Stimulated activated CD8-positive, alpha-beta memory T cell treated with anti-CD3 and anti-CD28 coated beads, Interleukin-7, amount 100 ng/mL, for 24 hours (primary cell): ENCODE measurements at places on chromosomes 5 and 9.
A peak's percentile ranks its signal among the peaks of the same experiment; 100 is the strongest.

DNA sequence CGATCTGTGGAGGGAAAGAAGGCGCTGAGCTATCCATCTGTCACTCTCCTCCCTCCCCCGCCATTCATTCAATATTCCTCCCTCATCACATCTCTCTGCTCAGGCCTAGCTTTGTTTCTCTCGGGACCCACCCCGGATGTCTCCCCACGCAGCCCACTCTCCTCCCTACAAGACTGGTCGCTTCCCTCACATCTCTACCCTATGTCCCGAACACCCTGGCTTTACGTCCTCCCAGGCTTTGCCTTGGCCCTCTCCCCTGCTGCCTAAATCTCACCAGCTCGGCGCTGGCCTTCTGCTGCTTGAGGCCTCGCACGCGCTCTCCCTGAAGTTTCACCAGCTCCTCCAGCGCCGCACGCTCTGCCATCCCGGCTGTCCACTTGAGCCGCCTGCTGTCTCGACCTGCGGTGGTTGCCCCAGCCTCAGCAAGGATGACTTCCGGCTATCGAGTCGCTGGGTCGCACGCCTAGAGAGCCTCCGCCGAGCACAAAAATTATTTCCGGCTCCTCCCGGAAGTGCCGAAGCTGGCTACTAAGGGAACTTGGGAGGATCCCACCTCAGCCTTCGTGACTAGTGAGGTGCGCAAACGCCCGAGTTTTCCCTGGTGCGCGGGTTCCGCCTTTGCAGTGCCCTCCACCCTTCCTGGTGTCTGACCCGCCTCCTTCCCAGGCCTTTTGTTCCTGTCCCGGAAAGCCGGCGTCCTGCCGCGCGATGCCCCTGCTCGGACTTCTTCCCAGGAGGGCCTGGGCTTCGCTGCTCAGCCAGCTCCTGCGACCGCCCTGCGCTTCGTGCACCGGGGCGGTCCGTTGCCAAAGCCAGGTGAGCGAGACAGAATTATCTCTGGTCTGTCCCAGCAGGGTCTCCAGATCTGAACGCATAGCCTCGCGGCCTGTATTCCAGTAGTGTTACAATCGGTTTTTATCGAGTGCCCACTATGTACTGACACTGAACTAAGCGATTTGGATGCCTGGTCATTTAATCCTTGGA is at the start of the genes HARS1 and HARS2:
Gene HARS1, minus strand, starts transcription at position 430 of the 984 bp plus-strand sequence. Its CDS starts 66 bp downstream, at position 364.
Gene HARS2, plus strand, starts transcription at position 515 of the 984 bp plus-strand sequence. Its CDS starts 194 bp downstream, at position 709.
- DNase-seq, result peak; percentile 68

DNA sequence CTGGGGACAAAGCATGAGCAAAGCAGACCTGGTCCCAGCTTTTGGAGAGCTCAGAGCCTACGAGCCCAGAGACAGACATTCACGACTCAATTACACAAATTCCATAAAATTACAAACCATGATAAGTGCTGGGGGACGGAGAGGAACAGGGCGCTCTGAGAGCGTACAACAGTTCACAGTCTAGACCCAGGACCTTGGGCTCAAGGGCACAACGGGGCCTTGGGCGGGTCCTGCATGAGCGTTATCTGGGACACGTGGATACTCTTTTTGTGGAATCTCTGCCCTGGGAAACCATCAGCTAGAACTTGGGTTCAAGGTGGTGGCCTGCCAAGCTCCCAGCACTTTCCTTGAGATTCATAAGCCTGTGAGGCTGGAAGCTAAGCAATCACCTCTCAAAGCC is 9.4 kb upstream of the ANXA6 start:
- DNase-seq, result no peak

- no peak for DNase-seq
Measured at GRCh38 chr5:7078901-7079300, 317.0 kb upstream of the ADCY2 start.

- no peak for DNase-seq
Measured at GRCh38 chr9:127128341-127129072, 6.1 kb upstream of the ANGPTL2 start.

DNA sequence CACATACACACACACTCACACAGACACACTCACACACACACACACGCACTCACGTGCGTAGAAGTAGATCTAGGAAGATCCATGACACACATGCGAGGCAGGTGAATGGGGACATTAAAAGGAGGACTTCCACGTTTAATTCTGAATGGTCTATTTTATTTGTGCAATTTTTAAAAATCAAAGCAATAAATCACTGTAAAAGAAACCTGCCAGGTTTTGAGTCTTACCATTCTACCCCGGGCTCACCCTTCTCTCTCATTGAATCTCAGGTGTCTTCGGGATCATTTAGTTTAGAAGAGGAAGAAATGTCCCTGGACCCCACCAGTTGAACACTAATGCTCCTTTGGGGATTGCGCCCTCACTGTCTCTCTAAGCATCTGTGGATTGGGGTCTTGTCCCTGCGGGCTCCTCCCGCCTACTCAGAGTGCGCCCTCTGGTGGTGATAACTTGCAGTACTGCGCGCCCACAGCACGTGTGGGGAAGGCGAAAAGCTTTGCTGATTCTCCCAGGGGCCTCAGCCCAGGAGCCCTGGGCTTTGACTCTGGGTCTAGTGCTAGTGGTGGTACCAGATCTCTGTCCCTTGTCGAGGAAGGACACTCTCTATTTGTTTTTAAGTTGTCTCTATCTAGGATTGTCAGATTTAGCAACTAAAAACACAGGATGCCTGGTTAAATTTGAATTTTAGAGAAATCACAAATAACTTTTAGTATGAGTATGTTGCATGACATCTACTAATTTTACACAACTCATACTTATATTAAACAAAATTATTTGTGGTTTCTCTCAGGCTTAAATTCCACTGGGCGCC is 34.8 kb downstream of the BOD1 start:
- DNase-seq, result no peak

GRCh38 chr5:173248481-173248880 is 13.5 kb upstream of the NKX2-5 start:
- no peak for DNase-seq

DNA sequence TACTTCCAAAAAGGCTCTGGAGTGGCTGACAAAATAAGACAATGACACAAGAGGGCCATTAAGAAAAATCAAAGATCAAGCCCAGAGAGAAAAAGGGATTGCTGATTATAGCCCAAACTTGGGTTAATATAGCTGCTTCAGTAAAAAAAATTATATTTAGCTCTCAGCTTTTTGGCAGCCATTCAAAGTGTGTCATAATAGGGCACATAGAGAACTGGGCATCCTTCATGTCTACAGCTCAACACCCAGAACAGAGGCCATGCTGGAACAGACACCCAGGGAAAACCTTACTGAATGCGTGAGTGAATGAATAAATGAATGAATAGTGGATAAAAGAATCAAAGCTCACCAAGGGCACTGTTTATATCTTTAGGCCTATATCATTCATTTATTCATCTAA is 110.1 kb downstream of the SLIT3 start:
- no peak for DNase-seq

DNA sequence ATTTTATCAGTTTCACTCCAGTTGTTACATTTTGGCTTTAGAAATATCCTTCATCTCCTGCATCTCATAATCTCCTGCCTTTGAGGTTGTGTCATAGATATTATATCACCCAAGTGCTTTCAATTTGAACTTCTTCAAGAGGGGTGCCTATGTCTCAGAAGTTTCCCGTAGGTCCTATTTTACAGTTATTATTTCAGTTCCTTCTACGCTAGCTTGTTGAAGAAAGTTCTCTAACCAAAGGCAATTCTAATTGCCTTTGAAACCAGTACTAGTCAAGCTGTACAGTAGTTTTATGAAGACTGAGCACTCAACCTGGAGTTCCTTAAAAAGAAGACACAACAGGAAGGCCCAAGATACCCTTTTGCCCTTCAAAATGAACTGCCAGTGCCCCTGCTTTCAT is 116.4 kb downstream of the ZCCHC7 start:
- DNase-seq, result no peak

DNA sequence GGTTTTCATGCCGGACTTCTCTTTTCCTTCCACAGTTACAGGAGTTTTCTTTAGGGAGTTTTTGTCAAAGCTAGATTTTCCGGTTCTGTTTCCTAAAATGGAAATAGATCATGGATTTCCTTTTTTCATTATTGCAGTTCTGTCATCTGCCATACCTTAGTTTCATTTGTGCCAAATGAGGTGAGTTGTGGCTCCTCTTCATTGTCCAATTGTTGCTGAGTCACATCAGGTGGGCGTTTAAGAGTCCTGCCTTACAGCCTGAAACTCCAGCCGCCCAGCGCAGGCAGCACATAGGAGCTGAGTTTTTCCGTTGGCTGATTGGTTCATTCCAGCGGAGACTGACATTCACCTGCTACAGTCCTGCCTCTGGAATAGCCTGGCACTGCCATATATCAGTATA is 14.1 kb downstream of the SLC25A25 start:
- DNase-seq, result no peak

- no peak for DNase-seq
Measured at GRCh38 chr9:113543982-113544303, 80.4 kb downstream of the RGS3 start.

- no peak for DNase-seq
Measured at GRCh38 chr5:106094204-106094607, 1576.5 kb downstream of the EFNA5 start.

- no peak for DNase-seq
Measured at GRCh38 chr9:135500071-135500524, 384 bp upstream of the MRPS2 start.

DNA sequence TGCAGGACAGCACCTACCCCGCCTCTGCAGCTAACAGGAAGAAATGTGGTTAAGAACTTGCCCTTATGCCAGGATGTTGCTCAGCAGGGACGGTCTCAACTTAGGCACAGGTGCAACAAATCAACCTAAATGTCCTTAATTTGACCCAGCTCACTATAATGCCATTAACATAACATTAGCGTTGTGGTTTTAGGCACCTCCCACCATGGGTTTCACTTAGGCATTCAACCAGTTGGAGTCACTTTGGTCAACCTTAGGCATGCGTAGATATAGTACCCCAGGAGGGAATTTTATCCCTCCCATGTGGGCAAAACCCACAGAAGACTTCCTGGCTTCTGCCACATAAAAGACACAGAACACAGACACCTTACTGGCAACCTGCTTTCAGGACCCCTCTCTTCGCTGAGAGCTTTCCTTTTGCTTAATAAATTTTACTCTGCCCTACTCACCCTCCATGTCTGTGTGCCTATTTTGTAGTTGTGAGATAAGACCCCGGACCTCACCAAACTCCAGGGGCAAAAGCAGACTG is 8.7 kb upstream of the ERAP1 start:
- no peak for DNase-seq

DNA sequence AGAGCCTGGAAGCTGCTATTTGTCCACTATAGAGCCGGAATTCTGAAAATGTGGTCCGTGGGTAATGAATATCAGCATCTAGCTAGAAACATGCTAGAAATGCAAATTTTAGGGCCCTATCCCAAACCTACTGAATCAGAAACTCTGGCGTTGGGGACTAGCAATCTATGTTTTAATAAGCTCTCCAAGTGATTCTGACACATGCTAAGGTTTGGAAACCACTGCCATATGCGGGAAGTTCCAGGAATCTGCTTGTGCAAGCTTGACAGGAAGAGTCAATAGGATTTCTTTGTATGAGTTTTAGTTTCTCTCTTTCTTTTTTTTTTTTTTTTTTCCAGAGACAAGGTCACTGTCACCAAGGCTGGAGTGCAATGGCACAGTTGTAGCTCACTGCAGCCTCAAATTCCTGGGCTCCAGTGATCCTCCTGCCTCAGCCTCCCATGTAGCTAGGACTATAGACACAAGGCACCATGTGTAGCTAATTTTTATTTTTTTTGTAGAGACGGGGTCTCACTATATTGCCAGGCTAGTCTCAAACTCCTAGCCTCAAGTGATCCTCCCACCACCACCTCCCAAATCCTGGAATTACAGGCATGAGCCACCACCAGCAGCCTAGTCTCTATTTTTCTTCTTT is 26.4 kb upstream of the CARNMT1 start:
- no peak for DNase-seq

- no peak for DNase-seq
Measured at GRCh38 chr5:142073362-142073988, 35.1 kb upstream of the NDFIP1 start.

DNA sequence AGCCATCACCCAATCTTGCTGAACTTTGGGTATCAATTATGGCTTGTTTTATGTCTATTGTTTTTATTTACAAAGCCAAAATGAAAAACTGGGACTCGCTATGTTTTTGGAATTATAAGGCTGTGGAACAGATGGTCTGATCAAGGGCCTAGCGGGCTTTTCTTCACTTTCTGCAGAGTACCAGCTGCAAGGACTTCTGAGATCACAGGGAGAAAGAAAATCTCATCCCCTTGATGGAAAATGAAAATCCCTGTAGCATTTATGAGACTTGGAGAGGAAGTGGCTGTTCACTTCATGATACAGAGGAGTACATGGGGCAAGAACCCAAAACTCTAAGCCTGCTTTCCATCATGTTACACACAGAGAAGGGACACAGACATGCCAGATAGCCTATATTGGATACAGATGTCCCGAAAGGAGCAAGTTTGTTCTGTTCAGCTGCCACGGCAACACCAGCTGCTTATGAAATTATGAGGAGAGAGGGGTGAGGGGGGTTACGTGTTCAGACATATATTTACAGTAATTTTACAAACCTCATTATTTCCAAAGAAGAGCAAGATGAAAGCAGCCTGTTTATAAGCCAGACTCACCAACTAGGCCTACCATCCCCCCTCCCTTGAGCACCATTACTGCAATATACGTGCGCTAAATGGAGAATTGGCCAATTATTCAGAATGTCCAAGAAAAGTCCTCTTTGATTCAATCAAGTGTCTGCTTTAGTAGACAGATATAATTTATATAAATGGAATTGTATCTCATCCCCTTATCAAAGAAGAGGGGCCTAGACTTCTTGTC is 220.0 kb downstream of the MARCHF11 start:
- no peak for DNase-seq

- no peak for DNase-seq
Measured at GRCh38 chr9:88658311-88658822, 123.4 kb downstream of the NXNL2 start.

- no peak for DNase-seq
Measured at GRCh38 chr9:120929229-120929791, 2.7 kb upstream of the TRAF1 start.

DNA sequence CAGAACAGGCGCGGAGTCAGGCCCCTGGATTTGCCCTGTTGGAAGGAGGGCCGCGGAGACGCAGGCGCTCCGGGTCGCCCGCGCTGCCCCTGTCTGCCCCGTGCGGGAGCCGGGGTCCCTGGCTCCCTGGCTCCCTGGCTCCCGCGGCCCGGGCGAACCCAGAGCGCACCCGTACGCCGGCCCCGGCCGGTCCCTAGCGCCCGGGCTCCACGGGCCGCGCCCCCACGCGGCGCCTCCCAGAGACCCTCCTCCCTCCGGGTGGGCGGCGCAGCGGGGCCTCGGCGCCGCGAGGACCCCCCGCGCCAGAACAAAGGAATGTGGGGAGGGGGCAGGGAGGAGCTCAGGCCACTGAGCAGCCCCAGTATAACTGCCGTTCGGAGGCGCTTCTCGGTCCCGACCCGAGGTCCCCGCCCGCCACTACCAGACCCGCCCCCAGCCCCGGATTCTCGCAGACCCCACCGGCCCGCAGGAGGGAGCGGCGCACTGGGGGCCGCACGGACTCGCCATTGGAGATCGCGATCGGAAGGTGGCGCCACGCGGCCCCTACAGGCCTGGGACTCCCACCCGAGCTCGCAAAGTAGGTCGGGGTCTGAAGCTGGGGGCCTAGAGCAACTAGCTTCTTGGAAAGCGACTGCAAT is 2.4 kb downstream of the NFIL3 start:
- no peak for DNase-seq

GRCh38 chr5:154755361-154756008 is at the start of gene LARP1:
TSS of gene LARP1 (plus strand) at chr5:154755377. CDS start at chr5:154755758, 381 bp downstream.
- no peak for DNase-seq
